Cardiac muscle cell (in vitro differentiated cells and primary cell): ENCODE measurements at places on chromosomes 13 and 19. TPM values are rescaled to one million over a fixed set of nuclear protein-coding genes. Genes with fewer than 3 reads are reported as not detected.

DNA sequence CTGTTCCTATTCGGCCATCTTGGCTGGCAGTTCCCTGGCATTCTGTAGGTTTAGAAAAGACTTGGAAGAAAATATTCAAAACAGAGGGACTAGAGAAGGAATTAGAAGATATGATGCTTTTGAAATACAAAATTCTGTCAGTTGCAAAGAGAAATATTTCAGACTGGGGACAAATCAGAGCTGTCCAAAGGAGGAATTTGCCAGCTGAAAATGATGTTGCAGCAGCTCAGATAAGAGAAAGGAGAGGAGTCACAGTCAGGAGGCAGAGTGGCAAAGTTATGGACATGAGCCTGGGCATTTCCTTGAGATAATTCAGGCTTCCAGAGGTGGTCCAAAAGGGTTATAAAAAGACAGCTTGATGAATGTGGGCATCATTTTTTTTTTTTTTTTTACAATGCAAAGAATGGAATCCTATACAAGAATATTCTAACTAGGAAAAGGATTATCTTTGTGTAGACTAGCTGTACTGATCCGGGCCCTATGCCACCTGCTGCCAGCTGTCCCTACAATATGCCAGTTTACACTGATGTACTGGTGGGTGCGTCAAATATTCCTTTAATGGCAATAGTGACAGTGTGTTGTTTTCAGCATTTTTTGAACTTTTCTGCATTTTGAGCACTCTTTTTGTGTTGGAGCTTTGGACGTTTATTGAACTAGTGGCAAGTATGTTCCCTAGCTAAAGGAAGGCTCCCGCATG, 31.8 kb upstream of the CBY2 start:
- DNase-seq = no peak

DNA sequence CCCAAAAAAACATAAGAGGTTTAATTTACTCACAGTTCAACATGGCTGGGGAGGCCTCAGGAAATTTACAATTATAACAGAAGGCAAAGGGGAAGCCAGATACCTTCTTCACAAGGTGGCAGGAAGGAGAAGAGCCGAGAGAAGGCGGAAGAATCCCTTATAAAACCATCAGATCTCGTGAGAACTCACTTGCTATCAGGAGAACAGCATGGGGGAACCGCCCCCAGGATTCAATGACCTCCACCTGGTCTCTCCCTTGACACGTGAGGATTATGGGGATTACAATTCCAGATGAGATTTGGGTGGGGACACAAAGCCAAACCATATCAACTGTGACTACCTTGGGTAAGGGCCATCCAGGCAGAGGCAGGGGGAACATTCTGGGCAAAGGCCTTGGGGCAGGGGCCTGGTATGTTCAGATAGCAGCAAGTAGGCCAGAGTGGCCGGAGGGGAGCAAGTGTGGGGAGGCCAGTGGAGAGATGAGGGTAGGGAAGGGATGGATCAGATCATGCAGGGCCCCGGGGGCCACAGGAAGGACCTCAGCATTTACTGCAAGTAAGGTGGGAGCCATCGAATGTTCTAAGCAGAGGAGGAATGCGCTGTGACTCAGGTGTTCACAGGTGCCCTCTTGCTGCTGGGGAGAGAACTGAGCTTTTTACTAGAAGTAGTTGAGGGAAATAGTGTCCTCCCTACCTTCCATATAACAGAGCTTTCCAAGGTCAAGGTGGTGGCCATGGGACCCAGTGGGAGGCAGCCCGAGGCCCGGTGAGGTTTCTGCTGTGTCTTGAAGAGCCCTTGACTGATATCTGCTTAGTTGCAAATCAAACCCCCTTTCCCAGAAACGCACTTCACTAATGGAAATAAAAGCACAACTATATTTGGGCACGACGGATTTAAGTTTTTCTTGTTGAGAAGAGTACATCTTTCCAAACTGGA, 18.0 kb downstream of the RAB3D start:
- DNase-seq = no peak

- no peak for DNase-seq
Observed at GRCh38 chr19:17406046-17406886, 836 bp upstream of the BST2 start.

- DNase-seq = no peak
Observed at GRCh38 chr13:57582032-57582431, 49.5 kb upstream of the PCDH17 start.

DNA sequence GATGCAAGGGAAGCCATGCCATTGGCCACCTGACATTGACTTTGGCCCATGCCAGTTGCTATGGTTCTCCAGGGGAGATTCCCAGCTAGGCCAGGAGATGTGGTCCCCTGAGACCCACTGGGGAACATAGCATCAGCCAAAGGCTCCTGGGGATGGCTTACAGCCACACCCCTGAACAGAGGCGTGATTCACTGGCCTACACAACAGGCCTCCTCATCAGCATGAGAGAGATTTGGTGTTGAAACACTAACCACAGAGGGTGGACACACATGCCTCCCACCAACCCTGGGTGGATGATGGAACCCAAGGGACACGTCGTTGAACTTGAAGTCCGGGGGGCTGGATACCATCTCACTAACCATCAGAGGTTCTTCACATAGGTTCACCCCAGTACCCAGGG, 14.4 kb downstream of the IQCN start:
- no peak for DNase-seq

- DNase-seq = no peak
Observed at GRCh38 chr13:85013006-85013405, 786.2 kb downstream of the SLITRK6 start.

GRCh38 chr13:49610176-49610575, 18.1 kb upstream of the ARL11 start:
- peak; percentile 93 for DNase-seq

DNA sequence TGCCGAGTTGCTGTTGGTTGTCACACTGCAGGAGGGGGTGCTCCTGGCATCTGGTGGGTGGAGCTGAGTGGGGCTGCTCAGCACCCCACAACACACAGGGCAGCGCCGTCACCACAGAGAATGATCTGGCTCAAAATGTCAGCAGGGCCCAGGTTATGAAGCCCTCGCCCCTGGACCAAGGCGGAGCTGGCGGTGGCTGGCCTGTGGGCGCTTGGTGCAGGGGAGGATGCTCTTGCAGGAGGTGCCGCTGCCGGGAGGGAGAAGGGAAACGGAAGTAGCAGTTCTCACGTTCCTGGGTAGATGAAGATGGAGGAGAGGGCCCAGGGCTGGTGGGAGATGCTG, 14.2 kb upstream of the LENG8 start:
- no peak for DNase-seq

- DNase-seq = peak; percentile 49
Observed at GRCh38 chr19:6086068-6086788, 24.1 kb downstream of the RFX2 start.

DNA sequence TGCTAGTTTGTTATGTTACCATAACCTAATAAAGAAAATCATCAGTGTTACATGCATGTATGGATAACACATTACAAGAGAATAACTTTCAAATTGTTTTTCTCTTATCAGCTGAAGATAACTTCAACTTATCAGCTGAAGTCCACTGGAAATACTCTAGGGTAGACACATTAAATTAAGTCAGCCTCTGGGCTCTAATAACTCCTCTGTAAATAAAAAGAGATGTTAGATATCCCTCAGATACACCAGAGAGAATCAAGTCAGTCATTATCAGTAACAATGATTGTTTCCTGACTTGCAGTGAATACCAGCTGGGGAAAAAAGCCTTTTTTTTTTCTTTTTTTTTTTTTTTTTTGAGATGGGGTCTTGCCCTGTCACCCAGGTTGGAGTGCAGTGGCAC, 1.6 kb upstream of the KBTBD7 start:
- no peak for DNase-seq

DNA sequence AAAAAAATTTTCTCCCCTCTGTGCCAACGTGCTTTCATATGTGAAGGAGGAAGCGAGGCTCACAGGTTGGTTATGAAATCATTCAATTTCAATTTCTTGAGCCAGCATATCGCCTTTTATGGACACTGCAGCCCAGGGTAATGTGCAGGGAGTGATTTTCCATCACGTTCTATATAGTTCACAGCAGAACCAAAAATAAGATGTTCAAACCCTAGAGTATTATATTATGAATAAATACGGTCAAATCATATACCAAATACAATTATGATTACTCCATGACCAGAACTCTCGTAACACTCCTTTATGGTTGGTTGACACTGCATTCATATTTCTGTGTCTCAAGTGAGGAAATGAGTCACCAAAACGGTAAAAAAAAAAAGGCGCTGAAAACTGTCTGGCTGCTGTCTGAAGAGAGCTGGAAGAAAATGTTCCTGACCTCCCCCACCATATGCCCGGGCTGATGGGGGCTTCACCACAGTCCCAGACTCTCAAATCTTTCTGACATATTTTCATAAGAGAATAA, 75.8 kb upstream of the UBAC2 start:
- DNase-seq = no peak

DNA sequence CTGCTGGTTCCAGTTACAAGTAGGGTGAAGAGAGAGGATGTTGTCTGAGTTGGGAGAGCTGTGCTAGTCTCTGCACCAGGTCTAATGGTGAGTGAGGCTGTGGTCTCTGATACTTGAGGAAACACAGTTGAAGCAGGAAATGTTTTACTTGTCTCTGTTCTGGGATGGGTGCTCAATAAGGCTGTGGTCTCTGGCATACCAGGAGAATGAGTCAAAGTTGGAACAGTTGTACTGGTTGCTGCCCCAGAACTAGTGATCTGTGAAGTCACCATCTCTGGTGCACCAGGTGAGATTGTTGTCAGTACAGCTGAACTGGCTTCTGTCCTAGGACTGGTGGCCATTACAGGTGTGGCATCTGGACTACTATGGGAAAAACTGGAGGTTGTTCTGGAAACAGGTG, 74.7 kb downstream of the MUC16 start:
- DNase-seq = no peak

DNA sequence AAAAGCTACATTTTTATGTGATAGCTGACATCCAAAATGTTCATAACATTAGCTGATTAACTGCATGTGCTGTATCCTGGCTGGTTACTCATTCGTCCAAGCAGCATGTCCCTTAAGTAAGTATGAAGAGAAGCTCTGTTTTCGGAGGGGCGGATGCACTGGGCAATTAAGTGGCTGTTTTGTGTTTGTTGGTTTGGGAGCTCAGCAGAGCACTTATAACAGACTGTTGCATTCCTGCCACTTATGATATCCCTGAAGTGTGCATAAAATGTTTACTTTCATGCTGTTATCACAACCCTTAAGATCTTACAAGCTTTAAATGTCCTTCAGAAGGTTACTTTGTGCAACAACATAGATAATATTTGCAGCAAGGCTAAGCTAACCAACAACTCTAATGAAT, 264.1 kb downstream of the NALCN start:
- DNase-seq = no peak

DNA sequence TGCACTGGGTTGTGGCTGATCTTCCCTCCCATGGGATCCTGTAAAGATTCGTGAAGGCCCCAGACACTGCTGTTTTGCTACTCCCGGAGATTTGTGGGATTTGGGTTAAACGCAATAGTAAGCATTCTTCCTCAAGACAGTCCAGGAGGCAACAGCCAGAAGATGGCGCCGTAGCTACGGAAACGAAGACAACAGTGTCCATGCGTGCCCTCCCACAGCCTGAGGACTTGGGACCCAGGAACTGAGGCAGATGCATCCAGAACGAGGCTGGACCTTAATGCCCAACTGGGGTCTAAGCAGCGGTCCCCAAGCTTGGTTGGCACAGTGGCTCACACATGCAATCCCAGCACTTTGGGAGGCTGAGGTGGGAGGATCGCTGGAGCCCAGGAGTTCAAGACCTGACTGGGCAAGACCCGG, 57.6 kb upstream of the ZNF507 start:
- DNase-seq = peak; percentile 70

DNA sequence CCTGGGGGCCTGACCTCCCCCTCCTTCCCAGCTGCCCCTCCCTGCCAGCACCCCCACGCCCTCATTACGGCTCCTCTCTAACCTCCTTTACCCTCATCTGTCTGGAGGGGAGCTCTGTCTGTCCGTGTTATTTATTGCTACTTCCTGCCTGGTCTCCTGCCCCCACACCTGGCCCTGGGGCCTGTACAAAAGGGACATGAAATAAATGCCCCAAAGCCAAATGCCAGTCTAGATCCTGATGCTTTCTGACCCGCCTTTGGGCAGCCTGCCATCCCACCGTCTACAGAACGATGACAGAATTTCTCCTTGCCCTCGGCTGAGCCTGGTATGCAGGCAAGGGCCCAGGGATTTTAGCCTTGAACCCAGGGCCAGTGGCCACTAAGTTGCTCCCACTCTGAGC, 15.4 kb upstream of the CD22 start:
- no peak for DNase-seq

DNA sequence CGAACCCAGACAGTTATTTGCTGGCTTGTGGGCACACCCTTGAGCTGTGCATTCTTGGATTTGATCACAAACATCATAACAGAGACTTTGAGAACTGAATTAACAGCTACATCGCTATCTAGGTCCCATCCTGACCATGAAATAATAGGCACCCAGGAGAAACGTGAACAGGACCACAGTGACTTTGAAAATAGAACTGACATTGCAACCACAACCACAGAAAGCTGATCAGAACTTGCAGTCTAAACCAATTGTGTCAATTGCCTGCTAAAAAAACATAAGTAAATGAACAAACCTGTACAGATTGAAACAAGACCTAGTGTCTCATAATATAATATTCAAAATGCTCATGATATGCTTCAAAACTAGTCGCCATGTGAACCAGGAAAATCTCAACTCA, 18.3 kb upstream of the KATNAL1 start:
- no peak for DNase-seq

DNA sequence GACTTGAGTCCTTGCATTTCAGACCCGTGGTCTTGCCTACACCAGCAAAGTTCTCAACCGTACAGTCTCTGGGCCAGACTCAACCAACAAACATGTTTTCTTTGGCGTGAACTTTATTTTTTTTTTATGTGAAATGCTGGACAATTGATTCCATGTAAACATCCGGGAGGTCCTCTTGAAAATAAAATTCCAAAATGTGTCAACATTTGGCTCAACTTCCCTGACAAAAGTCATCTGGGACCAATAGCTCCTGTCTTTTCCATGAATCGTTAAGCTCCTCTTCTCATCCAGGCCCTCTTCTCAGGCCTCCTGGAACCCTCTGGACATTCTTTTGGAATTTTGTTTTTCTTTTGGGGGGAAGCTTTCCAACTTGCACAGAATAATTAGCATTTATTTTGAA, 2.7 kb downstream of the ALDH16A1 start:
- no peak for DNase-seq

The MTUS2 gene
- polyA plus RNA-seq = 31.6 and 65.8 TPM in 2 replicates

The MED16 gene
- polyA plus RNA-seq = 104 and 145 TPM in 2 replicates

The ERFL gene
- polyA plus RNA-seq = 0.06 TPM in 1 of 2 replicates, not detected in the other

The CBY2 gene
- polyA plus RNA-seq = 0.35 TPM in 1 of 2 replicates, not detected in the other

The SPINT2 gene
- polyA plus RNA-seq = 455 and 606 TPM in 2 replicates

The GRIK5 gene
- polyA plus RNA-seq = 3.4 and 6.3 TPM in 2 replicates

The PGPEP1 gene
- polyA plus RNA-seq = 12.9 and 14.0 TPM in 2 replicates

The ZNF492 gene
- polyA plus RNA-seq = not detected in 2 replicates

The PRODH2 gene
- polyA plus RNA-seq = not detected in 2 replicates

The ANKRD10 gene
- polyA plus RNA-seq = 127 and 142 TPM in 2 replicates
